ENCODE measurements at places on chromosomes 7 and 10.

- no peak for DNase-seq
These were observed 10.3 kb upstream of the IFIT1B start for GRCh38 chr10:89367529-89367928.

GRCh38 chr7:99605527-99605926 lies 7.5 kb downstream of the TMEM225B start:
- no peak for DNase-seq

DNA sequence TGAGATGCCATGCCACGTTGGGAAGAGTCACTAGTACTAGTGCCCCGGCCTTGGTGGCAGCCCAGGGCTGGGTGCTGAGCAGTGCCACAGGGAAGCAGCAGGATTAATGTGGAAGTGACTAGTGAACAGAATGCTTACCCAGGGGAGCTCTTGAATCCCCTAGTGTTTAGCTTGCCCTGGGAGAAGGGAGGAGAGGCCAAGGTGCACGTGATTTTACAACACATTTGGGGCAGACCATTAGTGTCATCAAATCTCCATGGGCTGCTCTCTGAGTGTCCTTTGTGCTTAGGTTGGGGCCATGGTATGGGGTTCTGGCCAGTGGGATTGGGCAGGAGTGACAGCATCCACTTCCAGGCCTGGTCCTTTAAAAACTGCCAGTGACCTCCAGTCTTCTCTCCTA lies 37.5 kb downstream of the ARHGAP22 start:
- no peak for DNase-seq

DNA sequence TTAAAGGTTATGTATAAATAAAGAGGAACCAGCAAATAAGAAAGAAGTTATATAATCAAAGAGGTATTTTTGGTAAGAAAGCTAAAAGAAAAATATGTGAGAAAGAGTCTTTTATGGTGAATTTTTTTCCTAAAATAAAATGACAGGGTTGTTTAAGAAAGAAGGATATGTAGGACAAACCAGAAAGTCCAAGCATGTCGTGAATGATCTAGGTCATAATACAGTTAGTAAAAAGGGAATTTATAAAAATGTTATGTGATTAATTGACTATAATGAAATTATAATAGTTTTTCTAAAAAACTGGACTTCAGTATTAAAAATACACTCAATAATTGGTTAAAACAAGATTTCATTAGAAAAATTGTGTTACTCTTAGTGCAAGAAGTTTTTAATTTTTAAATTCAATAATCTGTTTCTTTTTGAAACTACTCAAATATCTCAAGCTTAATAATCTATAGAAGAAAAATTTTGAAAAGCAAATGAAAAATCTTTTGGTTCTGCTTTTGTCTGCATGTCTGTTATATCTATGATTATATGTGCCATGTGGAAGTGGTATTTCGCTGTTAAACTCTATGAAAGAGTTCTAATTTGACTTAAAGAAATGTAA lies 23.3 kb downstream of the AVL9 start:
- no peak for DNase-seq

DNA sequence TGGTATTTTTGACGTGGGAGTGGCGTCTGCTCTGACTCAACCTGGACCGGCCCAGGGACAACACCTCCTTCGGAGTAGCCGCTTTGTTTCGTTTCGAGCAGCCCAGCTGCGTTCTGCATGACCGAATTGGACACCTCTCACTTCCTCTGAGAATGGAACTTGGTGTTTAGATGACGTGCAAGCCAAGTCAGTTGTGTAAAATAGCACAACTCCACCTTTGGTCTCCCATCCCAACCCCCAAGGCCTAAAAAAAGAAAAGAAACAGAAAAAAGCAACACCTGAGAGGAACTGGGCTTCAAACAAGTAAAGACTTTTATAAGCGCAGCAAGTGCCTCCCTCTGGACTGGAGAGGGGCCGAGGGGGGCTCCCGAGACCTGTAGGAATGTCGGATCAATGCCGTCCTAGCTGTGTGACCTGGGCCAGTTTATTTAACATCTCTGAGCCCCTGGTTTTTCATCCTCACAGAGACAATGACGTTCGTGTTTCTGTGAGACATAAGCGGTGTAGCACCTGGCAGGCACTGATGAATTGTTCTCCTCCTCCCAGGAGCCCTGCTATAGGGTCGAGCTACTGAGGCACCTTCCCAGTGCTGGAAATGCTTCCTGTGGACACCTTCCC lies 52.0 kb upstream of the SMNDC1 start:
- no peak for DNase-seq

DNA sequence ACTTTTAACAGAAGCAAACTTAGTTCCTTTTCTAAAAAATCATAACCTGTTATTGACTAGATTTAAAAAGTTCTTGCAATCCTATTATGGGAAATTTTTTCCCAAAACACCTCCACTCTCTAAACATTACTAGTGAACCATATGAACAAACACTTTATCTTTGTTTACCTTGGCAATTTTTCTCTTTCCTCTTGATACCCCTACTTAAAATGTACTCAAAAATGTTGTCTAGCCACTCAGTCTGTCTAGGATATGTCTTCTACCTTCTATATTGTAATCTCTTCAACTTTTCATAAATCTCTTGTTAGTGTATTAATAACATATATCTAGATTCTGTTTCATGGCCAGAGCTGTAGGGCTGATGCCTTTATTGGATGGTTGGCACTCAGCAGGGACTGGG lies 630.0 kb upstream of the GRM3 start:
- DNase-seq: no peak

DNA sequence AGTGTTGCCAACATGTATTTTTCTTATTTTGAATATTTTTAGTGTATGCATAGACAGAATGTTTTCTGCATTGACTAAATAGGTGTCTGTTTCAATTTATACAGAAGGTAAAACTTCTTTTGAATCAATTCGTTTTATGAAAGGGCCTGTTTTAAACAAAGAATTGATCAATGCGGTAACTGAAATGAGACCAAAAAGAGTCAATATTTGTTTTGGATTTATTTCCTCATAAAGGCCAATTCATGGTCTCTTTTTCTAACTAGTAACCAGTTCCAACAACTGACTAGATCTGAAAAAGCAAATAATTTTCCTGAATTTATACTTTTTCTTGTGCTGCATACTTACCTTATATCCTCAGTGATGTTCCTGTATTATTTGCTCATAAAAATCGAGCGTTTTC lies 320.5 kb downstream of the DGKB start:
- DNase-seq: no peak

- DNase-seq: no peak
These were observed 67.7 kb downstream of the ARHGAP22 start for GRCh38 chr10:48536916-48537890.

- no peak for DNase-seq
These were observed 776.4 kb downstream of the TYW1 start for GRCh38 chr7:67773081-67773480.

DNA sequence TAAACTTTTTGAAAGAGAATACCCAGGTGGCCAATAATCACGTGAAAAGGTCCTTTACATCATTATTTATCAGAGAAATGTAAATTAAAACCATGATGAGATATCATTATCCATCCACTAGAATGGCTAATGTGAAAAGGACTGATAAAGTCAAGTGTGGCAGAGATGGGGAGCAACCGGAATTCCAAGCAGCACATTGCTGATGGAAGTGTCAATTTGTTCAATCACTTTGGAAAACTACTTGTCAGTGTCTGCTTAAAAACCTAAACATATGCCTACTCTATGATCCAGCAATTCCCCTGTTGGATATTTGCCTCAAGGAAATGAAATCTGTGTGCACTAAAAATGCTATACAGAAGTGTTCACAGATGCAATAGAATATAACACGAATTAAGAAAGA lies 465.6 kb downstream of the PLXNA4 start:
- DNase-seq: no peak

DNA sequence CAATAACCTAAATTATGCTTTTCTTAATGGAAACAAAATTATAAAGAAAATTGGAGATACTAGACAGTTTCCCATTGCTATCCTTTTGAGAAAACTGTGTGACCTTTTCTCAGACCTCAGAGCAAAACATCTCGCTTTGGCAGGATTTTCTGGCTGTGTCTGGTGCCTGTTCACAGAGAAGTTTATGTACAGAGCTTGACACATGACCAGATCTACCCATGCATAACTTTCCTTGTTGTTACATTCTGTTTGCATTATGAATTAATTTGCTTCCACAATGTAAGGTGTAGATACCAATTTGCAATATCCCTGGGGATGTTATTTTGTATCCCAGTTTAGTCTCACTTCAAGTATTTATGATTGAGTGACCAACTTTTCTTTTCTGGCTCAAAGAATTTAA lies 565.0 kb downstream of the XPNPEP1 start:
- DNase-seq: no peak

- no peak for DNase-seq
These were observed at the start of gene NPTX2 for GRCh38 chr7:98617051-98617959. Gene NPTX2 (plus strand): TSS chr7:98617285. CDS start chr7:98617462, 177 bp downstream.

DNA sequence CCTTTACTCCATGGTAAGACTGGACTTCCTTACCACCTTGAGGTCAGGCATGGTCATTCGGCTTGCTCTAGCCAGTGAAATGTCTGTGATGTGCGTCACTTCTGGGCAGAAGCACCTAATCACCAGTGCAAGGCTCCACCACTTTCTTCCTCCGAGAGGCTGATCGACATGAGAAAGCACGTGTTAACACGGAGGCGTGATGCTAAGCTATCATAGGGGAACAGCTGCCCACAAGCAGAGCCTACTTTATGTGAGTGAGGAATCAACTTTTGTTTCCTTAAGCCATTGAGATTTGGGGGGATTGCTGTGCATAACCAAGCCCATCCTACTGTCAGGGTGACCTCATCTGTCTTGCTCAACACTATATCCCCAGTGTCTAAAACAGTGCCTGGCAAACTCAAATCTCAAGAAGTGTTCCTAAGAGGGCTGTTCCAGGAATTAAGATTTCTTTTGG lies 23.1 kb upstream of the SAR1A start:
- DNase-seq: no peak

DNA sequence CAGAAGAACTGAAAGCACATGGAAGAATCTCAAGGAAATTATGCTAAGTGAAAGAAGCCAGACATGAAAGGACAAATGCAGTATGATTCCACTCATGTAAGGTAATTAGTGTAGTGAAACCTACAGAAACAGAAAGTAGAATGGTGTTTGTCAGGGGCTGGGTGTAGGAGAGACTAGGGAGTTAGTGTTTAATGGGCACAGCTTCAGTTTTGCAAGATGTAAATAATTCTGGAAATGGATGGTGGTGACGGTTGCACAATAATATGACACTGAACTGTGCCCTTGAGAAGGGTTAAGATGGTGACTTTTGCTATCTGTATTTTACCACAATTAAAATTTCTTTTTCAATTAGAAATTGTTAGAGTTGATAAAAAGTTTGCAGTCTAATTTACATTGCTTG lies 157.3 kb upstream of the ADCY1 start:
- DNase-seq: no peak

GRCh38 chr7:143884241-143884968 lies 17.6 kb downstream of the TCAF1 start:
- no peak for DNase-seq

GRCh38 chr7:2639181-2639681 lies 7.4 kb downstream of the TTYH3 start:
- DNase-seq: no peak

DNA sequence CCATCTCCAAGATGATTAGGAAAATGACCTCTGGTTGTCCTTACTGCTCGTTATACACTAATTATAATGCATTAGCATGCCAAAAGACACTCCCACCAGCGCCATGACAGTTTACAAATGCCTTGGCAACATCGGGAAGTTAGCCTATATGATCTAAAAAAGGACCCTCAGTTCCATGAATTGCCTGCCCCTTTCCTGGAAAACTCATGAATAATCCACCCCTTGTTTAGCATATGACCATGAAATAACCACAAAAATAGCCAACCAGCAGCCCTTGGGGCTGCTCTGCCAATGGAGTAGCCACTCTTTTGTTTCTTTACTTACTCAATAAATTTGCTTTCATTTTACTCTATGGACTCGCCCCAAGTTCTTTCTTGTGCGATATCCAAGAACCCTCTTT lies 41.6 kb upstream of the KCNMA1 start:
- no peak for DNase-seq

GRCh38 chr7:134298902-134299683 lies 17.6 kb downstream of the SLC35B4 start:
- no peak for DNase-seq

- peak; percentile 44 for DNase-seq
These were observed 274.7 kb downstream of the HDAC9 start for GRCh38 chr7:18770154-18770811.

- DNase-seq: no peak
These were observed 147.0 kb downstream of the C1GALT1 start for GRCh38 chr7:7329326-7329725.

- no peak for DNase-seq
These were observed 27.3 kb upstream of the KMT2C start for GRCh38 chr7:152462995-152463708.

- DNase-seq: no peak
These were observed 35.9 kb downstream of the SH3PXD2A start for GRCh38 chr10:103819493-103819892.

- DNase-seq: no peak
These were observed 26.9 kb downstream of the FKBP6 start for GRCh38 chr7:73354821-73355220.

DNA sequence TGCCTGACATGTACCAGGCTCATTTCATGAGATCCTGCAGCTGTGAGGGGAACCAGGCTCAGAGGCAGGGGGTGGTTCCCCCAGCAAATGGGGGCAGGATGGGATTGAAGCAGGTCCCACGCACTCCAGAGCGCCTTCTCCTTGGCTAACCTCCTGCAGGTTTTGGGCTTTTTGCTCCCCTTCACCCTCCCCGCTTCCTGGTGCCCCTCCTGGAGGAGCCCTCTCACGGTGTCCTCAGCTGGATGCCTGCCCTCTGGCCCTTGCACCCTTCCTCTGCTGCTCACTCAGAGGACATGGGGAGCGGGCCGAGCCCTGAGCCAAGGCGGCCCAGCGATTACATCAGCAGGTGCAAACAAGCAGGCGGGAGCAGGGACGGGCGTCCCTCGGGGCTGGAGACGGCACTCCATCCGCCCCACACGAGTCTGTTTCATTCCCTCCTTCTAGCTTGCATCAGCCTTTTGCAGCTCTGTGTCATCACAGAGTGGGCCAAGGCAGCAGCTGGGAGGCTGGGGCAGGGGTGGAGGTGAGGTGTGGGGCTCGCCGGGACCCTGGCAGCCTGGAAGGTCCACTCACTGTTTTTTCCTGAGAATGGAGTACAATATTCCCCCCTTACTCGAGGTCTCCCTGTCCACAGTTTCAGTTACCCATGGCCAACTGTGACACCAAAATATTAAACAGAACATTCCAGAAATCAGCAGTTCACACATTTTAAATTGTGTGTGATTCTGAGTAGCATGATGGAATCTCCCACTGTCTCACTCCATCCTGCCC lies 52.7 kb upstream of the SLC29A3 start:
- no peak for DNase-seq

DNA sequence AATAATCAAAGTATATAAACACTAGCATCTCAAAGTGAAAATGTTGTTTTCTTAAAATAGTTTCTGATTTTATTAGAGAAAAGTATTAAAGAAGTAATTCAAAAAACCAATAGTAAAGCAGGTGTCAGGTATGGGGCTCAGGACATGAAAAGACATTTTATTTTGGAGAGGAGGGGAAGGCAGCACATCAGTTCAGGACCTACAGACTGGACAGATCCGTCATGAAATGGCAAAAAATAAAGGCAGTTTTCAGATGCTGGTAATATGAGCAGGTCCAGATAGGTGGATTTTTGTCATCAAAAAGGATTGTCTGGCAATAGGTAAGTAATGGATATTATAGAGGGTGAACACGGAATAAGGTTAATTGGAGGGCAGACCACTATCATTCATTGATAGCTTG lies 49.0 kb downstream of the GRM3 start:
- no peak for DNase-seq

- DNase-seq: no peak
These were observed 70.8 kb downstream of the SGMS1 start for GRCh38 chr10:50552771-50553535.

- no peak for DNase-seq
These were observed 36.0 kb downstream of the FBXW4 start for GRCh38 chr10:101658975-101659374.

- DNase-seq: peak; percentile 74
These were observed 423.6 kb upstream of the LRGUK start for GRCh38 chr7:133703547-133703946.

All from AG04449 (cell line).